Activated CD8-positive, alpha-beta memory T cell treated with anti-CD3 and anti-CD28 coated beads for 24 hours (primary cell): ENCODE measurements at places on chromosomes 4 and X.
A peak's percentile ranks its signal among the peaks of the same experiment; 100 is the strongest.

GRCh38 chrX:41923978-41924683 is 777 bp upstream of the CASK start:
- no peak for DNase-seq

GRCh38 chr4:5785806-5786680 is 75.0 kb downstream of the EVC start:
- peak; percentile 0 for DNase-seq

DNA sequence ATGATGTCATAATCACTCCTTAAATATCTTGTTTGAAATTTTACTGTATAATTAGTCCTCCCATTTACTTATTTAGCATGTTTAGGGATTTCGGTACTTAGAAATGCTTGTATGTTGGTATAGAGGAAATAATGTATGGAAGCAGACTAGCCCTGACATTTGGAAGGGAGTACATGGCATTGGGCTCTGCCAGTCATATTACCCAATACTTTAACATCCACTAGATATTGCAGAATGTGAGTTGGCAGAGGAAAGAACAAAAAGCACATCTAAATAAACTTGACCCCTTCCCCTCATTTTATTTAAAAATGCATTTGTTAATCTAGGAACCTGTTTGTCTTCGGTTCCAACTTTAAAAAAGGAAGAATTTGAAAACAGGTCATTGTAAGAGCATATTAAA is 77.8 kb downstream of the RS1 start:
- no peak for DNase-seq

- DNase-seq = no peak
Measured at GRCh38 chr4:102620697-102621497, 119.7 kb downstream of the NFKB1 start.

- no peak for DNase-seq
Measured at GRCh38 chr4:75623026-75623425, 7.3 kb downstream of the CDKL2 start.

DNA sequence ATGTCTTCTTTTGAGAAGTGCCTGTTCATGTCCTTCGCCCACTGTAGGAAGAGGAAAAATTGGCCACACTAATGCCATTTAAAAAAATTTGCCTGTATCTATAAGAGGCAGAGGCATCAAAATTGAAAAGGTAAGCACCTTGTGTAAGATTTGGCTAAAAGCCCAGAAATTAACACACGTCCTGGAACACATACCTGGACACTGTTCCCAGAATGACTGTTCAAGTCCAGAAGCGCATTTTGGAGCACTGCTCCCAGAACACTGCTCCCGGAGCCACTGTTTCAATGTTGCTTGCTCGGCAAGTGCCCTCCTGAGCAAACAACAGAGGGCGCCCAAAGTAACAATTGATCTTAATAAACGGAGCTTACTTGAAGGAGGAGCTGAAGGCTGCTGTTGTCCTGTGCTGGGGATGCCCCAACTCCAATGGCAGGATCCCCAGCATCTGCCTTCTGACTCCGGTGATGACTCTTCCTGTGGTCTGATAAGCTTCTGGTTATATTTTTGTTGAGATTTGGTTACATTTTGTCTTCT is 1958.6 kb downstream of the C4orf33 start:
- no peak for DNase-seq

GRCh38 chrX:56757327-56757726 is 28.3 kb downstream of the NBDY start:
- no peak for DNase-seq

- no peak for DNase-seq
Measured at GRCh38 chr4:76744241-76744921, 153.6 kb downstream of the SOWAHB start.

DNA sequence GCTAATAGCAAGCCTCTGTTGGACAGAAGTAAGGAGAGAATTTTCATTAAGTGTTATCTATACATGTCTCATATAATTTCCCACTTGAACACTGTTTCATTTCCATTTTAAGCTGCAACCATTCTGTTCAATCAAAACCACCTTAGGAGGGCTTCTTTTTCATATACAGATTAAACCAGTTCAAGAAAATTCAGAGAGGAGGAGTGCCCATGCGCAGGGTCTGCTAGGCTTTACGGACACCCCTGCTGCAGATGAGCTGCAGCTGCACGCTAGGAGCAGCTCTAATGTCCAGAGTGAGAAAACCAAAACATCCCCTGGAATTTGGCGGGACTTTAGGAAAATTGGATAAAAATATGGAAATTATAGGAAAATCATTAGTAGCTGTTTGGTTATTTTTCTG is 541.0 kb downstream of the SPRY1 start:
- no peak for DNase-seq

GRCh38 chr4:85895755-85896154 is 420.8 kb downstream of the ARHGAP24 start:
- no peak for DNase-seq

GRCh38 chr4:185142564-185142911 is 528 bp upstream of the SLC25A4 start:
- no peak for DNase-seq

DNA sequence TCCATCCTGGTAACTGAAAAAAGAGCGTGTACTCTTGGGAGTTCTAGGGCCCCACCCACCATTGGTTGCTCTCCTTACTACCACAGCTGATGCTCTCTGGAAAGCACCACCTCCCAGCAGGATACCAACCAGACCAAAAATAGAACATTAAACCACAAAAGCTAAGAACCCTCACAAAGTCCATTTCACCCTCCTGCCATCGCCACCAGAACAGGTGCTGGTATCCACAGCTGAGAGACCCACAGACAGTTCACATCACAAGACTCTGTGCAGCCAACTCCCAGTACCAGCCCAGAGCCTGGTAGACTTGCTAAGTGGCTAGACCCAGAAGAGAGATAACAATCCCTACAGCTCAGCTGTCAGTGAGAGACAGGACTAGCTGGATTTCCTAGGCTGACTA is 240.6 kb downstream of the PABPC4L start:
- DNase-seq = no peak

- no peak for DNase-seq
Measured at GRCh38 chr4:15920723-15921591, 17.6 kb downstream of the FGFBP1 start.

GRCh38 chrX:96176921-96177320 is 507.7 kb upstream of the DIAPH2 start:
- DNase-seq = no peak

- DNase-seq = no peak
Measured at GRCh38 chrX:25873196-25873595, 264.9 kb upstream of the MAGEB18 start.

GRCh38 chrX:43552156-43552555 is 103.9 kb upstream of the MAOA start:
- DNase-seq = no peak

DNA sequence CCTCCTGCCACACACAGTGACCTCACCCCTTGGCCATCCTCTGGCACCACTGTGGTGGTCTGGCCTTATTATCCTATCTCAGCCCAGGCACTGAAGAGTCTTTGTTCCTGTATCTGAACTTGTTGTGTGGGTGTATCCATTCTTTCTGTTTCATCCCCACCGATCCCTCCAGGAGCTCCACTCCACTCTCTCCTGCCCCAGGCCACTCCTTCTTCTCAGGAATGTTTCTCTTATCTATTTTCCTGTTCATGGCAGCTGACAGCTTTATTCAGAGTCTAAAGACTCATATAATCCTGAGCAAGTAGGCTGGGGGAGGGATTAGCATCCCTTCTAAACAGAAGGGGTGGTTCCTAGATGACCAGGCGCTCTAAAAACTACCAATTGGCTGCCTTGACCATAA is 150.0 kb downstream of the ANAPC10 start:
- DNase-seq = no peak

DNA sequence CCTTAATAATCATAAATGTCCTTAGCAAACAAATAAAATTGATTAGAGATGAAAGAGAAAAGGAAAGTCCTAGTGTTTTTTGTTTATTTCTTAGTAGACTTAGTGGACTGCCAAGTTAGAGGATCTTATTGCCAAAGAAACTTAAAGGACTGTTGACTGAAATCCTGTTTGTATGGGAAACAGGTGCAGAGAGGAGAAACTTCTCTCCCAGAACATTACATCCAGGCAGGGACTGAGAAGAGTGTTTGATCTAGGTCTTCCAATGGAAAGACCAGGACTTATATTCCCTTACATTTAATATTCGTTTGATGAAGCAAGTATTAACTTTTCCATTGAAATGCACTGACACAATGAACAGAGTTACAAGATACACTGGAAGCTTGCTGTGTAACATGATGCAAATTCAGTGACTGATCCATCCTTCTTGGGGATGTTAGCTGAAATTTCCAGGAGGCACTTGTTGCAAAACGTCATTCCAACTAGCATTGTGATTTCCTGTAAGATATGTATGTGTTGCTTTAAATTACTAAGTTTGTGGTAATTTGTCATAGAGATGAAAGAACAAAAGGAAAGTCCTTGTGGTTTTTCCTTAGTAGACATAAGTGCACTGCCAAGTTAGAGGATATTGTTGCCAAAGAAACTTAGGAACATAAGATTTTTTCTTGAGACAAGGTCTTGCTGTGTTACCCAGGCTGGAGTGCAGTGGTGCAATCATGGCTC is 505.6 kb downstream of the STIM2 start:
- DNase-seq = no peak

DNA sequence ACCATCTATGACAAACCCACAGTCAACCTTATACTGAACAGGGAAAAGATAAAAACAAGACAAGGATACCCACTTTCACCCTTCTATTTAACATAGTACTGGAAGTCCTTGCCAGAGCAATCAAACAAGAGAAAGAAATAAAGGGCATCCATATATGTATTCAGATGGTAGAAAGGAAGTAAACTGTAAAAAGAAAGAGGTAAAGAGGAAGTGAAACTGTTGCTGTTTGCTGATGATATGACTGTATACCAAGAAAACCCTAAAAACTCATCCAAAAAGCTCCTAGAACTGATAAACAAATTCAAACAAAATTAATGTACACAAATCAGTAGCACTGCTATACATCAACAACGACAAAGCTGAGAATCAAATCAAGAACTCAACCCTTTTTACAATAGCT is 538.7 kb upstream of the PABPC4L start:
- no peak for DNase-seq

- DNase-seq = no peak
Measured at GRCh38 chr4:101200561-101200960, 146.8 kb downstream of the PPP3CA start.

DNA sequence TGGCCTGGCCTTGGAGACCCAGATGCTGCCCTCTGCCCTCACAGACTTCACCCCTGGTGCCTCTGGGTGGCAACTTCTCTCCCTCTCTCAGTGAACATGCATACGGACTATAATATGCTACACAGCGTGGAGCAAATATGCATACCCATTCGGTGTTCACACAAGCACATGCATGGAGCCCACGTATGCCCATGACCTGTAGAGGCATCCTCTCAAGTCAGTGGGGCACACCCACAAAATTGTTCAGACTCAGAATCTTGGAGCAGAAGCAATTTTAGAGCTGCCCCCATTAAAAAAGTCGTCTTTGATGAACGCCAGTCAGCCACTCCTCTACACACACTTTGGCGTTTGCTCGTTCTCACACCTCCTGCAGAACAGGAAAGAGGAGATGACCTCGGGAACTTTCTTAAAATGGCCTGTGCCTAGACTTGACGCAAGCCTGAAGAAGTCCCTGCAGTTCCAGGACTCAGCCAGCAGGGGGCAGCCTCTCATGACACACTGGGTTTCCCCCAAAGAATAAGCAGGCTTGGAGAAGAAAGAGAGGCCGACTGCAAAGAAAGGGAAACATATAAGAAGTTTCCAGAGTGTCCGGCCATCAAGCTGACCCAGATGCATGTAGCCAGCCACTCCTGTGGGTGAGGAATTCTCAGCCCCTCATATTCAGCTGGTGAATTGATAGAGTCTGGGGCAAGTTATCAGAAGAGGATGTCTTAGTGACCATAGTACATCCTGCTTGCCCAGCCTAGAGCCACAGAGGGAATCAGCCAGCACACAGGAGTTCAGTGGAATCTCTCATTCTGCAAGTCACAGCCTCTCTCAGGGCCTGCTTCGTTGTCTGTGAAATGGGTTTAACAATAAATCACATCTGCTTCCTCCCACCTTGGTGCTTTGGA is 17.3 kb downstream of the APLN start:
- peak; percentile 92 for DNase-seq

- no peak for DNase-seq
Measured at GRCh38 chrX:70423936-70424675, 992 bp downstream of the GDPD2 start.
